Putamen (tissue), 1 donor: ENCODE measurements at places on chromosomes 3 and 15.
A peak's percentile ranks its signal among the peaks of the same experiment; 100 is the strongest.

- peak; percentile 56 for DNase-seq
Measured at GRCh38 chr15:94023531-94023930, 207.8 kb upstream of the MCTP2 start.

GRCh38 chr15:70165716-70166284 lies 68.1 kb upstream of the TLE3 start:
- DNase-seq = no peak

DNA sequence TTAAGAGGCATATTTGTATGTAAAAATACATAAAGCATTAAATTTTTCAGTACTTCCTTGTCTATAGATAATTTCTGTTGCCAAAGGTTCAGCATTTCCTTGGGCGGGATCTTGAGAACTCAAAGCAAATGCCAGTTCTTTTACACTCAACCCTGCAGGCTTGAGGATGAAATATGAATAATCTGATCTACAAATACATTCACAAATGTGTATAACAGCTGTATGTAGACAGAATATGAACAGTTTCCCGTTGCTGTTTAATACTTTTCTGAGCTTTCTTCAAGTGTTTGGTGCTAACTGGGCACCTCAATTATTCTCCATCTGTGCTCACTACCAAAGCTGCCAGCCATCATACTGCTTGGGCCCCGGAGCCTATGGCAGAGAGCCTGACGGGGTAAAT lies 661.3 kb downstream of the NLGN1 start:
- DNase-seq = no peak

- no peak for DNase-seq
Measured at GRCh38 chr3:13217736-13218540, 144.7 kb upstream of the IQSEC1 start.

- DNase-seq = no peak
Measured at GRCh38 chr15:96889734-96890480, 559.4 kb downstream of the NR2F2 start.

DNA sequence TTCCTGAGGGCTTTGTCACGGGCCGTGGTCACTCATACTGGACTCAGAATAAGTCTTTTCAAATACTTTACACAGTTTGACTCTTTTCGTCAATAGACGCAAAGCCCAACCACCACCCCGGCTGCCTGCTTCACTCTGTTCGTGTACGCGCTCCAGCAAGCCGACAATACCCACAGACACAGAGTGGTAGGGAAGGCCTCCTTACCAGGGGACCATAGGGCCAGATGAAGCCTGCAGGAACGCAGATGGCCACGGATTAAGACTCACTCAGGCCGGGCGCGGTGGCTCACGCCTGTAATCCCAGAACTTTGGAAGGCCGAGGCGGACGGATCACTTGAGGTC lies 29.7 kb downstream of the EFCAB12 start:
- no peak for DNase-seq

DNA sequence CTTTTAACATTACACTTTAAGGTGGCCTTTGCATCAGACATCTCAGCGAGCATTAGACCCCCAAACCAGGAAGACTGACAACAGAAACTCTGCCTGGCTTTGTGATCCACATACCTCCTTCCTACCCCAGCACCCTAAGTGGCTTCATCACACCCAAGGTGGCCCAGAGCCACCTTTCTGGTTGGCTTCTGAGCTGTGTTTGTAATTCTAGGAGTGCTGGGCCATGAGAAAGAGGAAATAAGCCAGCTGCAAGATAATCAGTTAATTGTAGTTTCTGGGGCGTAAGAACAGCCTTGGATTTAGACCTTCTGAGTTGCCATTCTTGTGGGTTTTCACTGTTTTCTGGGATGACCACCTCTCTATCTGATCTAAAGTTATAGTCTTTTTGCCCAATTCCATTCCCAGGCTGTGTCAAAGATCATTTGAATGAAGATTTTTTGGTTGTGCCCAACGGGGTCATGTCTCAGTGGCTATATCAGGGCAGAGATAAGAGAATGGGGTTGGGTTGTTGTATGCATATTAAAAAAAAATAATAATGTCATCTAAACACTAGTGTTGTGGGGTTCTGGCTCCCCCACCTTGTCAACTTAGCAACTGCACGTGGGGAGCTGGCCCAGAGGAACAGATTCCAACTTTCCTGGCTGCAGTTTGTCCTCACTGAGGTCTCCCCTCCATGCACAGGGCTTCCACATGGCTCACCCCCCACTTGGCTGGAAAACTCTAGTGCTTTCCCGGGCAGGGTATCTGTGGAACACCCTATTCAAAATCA lies 234.8 kb upstream of the WNT5A start:
- DNase-seq = no peak

GRCh38 chr3:96977671-96978070 lies 163.3 kb downstream of the EPHA6 start:
- no peak for DNase-seq

DNA sequence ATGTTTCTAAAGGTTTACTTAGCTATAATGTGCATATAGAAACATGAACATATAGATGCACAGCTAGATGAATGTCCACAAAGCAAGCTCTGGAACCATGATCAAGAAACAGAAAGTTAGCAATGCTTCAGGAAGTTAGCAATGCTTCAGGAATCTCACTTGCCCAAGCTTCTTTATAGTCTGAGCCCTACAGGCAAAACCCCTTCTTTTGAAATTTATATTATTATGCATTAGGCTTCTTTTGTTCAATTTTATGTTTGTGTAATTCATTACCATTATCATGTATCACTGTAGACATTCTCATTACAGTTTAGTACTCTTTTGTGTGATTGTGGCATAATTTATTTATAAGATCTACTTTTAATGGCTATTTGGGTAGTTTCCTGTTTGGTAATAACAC lies 286.4 kb upstream of the BCHE start:
- DNase-seq = no peak

GRCh38 chr15:41061667-41062066 lies 54.4 kb downstream of the INO80 start:
- no peak for DNase-seq

DNA sequence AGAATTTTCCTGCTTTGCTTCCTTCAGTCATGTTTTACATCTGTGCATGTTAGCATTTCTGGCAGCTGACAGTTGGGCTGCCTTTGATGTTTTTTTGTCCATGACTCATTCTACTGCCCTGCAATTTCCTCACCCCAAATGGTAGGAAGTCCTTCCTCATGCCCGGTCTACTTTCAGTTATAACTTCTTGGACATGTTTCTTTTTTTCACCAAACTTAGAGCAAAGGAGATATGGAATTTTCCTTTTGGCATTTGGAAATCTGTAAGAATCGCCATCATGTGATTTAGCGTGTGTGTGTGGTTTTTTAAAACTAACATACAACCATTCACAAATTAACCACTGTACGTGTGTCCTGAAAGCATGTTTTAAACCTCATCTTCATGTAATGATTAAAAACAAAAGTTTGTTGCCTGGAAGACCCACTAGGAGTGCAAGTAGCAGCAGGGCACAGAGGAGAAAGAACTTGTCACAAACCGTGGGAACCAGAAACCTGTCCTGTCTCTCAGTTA lies 430.7 kb upstream of the CFAP20DC start:
- no peak for DNase-seq

DNA sequence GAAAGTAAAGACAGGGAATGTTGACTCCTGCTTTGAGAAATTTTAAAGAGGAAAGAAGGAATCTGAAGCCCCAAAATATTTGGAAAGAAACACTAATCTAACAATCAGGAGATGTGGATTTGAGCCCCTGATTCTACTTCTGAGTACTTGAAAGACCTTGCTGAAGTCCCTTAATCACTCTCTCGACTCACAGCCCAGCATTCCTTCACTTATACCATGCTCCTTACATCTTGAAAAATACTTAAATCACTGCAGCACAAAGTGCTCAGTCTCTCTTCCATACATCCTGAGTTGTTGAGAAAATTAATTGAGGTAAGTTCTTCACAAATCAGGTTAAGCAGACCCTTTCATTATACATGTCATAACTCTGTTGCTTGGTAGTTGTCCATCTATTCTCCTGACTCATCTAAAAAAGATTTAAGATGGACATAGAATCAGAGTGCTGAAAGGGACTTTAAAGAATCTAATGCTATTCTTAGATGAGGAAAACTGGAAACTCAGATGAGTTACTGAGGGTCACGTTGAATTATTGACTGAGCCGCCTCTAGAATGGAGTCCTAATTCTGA lies 72.8 kb upstream of the THSD4 start:
- no peak for DNase-seq

DNA sequence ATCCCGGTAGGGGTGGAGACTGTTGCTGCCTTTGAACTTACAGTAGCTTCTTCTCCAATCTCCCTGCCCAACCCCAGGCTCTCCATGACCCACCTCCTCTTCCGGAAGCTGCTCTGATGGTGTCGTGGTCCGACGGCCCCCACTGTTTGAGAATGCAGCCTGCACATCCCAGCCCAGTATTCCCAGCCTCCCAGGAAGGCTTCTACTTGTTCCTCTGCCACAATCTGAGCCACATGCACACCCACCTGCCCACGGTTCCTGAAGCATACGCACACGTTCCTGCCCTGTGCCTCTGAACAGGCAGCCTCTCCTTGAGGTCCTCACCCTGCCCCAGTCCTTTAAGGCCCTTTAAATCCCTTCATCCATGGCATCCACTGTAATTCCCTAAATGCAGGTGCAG lies 57.4 kb downstream of the ABTB1 start:
- DNase-seq = no peak

- no peak for DNase-seq
Measured at GRCh38 chr15:52511084-52511483, 17.6 kb downstream of the MYO5A start.

DNA sequence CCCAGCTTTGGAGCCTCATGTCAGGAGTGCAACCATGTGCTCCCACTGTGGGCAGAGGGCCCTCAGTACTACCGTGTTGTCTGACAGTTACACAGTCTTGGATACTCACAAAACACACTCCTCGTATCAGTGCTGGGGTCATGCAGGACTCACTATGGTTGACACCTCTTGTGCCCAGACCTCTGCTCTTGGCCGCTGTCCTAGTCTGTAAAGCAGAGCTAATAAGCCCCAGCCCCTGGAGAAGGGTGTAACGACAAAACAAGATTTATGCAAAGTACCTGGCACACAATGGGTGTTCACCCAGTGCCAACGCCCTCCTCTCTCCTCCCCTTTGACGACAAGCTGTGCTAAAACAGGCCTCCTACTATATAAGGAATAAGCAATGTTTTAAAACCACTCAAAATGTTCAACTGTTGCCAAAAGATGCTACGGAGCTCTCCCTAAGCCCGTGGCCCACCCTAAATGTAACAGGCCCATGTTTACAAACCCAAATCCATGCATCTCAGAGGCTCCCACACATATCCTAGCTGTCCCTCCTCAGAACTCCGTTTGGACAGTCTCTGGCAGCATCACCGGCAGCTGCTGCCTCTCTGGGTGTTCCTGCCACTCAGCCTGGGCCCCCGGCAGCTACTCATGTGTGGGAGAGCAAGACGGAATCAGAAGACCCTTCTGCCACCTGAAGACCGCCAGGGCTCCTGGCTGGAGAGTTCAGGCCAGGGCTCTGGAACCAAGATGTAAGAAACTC lies 65.8 kb downstream of the MRPL46 start:
- peak; percentile 58 for DNase-seq

DNA sequence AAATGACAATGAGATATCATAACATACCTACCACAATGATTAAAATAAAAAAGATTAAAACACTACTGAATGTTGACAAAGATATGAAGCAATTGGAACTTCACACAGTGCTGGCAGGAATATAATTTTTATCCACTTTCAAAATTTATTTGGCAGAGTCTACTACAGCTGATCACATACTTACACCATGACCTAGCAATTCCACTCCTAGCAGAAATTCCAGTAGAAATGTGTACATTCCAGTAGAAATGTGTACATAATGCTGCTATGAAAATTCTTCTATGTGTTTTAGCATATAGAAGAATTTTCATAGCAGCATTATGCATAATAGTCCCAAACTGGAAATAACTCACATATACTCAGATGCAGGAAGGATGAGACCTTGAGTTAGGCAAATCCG lies 43.5 kb downstream of the IFT57 start:
- DNase-seq = no peak

DNA sequence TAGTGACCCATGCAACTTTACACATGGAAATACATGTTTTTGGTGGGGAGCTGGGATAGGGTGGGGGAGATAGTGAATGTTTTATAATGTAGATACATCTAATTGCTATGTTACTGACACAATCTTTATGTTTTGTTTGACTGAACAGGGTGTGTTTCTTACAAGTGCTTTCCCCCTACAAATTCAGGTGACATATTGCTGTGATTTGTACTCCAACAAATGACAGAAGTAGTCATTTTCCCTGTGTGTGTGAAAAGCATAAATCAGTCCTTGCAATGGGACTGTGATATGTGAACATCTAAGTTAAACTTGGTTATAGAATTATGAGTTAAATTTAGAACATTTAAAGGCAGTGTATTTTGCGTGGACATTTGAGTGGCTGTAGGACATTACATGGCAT lies 27.3 kb downstream of the OTOL1 start:
- DNase-seq = no peak

- no peak for DNase-seq
Measured at GRCh38 chr3:27990837-27991236, 250.6 kb upstream of the CMC1 start.
